ENCODE measurements at places on chromosomes 3 and 15.

DNA sequence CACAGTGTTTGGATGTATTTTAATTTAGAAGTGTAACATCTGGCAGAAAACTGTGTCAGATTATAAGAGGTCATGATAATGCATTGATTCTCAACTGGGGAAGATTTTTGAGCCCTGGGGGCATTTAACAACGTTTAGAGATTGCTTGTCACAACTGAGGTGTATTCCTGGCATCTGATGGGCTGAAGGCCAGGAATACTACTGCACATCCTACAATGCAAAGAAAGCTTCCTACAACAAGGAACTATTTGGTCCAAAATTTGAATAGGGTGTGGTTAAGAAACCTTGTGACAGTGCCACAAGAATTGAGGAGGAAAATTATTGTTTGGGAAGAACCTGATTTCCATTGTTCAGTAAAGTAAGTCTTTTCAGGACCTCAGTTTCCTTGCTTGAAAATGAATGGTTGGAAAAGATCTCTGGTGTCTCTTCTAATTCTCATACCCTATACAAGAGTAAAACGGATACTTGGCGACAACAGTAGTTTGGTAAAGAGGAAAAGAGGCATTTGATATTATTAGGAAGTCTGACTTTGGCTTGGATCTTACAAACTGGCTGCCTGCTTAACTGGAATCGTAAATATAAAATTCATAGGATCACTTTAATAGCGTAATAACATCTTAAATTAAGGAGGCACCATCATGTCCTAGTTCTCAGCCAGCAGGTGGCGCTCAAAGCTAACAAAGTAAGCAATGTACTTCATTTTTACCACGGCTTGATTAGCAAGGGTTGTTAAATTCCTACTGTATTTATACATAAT, 4.3 kb downstream of the DAZL start:
- DNase-seq, result peak; percentile 80

- no peak for DNase-seq
Observed at GRCh38 chr3:48571938-48572337, 8.4 kb upstream of the UCN2 start.

- no peak for DNase-seq
Observed at GRCh38 chr15:29917600-29918597, 95.6 kb upstream of the TJP1 start.

DNA sequence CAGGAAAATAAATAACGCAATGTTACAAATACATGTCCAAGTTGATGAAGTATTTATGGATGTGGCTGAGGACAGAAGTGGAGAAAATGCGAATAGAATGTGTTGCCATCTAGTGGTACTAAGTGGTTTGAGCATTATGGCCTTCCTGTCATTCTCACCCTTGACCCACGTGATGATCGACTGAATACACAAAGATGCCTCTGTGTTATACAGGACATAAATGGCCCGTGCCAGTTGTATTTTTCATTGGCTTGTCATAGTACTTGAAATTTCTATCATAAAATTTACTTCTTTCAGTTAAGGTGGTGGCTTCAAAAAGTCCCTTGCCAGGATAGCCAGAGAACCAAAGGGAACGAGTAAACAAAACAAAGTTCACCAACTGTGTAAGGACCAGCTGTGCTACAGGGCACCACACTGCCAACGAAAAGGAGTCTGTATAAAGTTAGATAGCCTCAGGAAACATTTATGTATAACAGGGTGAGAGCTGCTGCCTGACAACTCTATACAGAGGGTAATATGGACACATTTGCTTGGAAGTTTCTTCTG, 103.7 kb downstream of the MYH15 start:
- no peak for DNase-seq

GRCh38 chr15:26891448-26892181, 24.8 kb downstream of the GABRA5 start:
- no peak for DNase-seq

DNA sequence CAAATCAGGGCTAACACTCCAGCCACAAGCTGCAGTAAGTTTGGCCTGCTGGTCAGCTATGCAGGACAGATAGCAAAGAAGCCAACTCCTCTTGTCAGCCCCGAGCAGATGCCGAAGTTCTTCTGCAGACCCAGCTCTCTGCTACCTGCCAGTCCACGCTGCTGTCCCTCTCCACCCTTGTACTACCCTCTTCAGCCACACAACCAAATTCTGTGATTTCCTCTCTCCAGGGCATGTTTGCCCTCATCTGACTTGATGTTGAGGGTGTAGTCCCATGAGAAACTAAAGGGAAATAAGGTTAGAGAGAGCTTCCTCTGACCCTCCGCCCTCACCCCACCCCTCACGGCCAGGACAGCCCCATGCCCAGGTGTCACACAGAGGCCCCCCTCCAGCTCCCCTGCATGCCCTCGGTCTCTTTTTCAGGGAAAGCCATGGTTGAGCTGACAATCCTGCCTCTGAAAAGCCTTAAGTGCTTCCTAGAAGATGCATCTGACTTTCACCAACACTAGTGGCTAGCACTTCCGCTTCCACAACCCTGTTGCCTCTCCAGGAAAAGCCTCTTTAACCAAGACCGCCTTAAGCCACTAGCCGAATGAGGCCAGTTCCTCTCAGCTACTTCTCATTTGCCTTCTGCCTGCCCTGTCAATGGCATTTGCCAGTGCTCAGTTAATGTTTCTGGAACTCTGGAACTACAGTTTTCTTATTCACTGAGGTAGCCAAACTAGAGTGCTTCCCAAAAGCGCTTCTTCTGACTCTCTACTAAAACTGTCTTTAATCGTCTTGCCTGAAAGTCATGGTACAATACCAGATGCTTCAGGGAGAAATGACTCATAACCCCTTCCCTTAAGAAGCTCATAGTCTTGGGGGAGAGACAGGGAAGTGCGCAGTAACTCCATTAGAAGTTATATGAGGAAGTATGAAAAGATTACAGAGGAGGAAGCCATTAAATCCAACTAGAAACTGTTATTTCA, 300.4 kb upstream of the STT3B start:
- no peak for DNase-seq

DNA sequence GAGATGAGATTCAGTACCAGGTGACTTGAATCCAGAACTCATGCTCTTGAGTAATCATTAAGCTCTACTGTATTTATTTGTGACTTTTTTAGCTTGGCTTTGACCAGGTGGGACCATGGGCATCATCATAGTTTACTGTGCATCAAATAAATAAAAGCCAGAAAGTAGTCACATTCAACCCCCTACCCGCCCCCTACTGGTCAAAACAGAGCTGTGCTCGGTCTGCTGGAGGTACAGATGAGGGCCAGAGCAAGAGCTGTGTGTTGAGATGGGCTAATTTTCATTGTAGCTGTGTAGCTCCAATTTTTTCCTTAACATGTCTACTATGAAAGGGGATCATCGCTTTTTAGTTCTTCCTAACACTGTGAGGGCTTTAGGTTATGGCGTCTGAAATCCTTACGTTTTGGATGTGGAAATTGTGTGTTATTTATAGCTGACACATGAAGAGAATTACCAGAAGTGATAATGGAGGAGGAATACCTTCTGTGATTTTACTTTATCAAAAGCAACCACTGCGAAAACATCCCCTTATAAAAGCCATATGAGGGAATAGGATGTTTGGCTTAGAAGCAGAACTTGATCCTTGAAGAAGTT, 375.1 kb downstream of the PTPRG start:
- DNase-seq, result no peak

GRCh38 chr3:72101494-72101893, 316.5 kb upstream of the PROK2 start:
- DNase-seq, result no peak

GRCh38 chr15:87374339-87374738, 882.2 kb downstream of the NTRK3 start:
- no peak for DNase-seq

DNA sequence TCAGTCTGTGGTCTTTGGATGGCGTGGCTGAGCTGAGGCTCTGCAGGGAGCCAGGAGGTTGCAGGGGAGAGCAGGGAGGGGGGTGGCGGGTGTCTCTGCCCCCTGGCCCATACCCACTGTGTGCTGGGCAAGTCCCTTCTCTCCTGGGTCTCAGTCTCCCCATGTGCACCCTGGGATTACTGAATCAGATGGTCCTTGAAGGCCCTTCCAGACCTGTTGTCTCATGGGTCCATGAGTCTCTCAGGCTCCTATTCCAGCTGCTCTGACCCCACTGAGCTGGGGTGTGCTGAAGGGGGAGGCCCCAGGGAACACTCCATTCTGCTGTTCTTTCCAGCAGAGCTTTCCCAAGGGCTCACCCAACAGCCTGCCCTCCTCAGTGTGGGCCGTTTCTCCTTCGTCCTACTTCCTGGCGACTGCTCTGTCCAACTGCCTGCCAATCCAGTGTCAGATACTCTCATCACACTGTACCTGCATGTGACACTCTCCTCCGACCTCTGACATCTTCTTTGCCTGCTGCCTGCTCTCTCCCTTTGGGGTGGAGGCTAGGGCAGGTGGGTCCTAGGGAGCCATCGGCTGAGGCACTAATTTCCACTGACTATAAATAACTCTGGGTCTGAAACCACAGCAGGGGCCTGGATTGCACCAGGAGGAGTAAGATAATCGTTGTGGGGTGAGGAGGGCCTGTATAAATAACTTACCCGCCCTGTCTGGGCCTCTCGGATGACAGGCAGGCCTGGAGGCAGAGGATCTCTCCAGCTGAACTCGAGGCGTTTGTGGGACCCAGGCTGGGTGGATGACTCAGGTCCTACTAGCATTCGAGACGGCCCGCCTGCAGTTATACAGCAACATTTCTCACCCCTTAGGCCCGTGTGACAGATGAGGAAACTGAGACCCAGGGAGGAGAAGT, 67.1 kb downstream of the ATP2B2 start:
- no peak for DNase-seq

DNA sequence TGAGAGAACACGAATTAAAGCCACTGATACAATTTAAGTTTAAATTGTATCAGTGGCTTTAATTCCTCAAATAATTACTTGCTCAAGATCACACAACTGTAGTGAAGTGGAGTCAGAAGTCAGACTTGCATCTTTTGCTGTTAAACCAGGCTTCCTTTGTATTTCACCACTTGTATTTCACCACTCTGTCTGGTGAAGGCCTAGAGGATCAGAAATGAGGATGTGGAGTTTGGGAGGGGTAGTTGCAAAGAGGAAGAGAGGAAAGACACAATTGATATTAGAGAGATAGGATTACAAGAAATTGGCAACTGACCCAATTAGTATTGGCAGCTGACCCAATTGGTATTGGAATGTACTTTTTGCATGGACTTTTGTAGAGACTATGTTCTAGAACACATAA, 288.1 kb upstream of the GPR149 start:
- no peak for DNase-seq

DNA sequence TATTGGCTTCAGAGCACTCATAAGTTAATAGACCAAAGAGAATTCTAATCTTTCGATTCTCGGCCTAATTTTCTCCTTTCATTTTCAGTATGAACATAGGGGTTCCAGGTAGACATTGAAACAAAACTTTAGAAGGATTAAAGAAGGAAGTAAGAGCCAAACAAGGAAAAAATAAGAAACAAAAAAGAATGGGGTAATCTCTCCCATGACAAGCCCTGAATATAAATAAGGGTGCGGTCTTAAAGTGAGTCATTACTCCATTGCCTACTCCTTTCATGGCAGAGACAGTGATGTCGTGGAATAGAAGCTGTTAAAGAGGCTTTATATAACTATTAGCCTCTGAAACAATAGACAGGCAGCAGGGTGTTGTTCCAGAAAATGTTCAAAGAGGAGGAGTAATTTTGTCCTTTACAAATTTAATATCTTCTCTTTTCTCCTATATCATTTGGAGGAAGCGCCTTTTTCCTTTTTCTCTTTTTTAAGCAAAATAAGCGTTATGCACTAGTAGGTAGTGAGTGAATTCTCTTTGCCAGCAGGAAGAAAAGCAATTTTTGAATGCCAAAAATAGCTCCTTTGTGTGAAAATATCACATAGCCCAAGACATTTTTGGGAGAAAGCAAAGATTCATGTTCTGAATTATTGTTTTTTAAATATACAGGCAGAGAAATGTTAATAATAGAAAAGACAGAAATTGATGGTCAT, 607.9 kb upstream of the KCNMB2 start:
- DNase-seq, result no peak

DNA sequence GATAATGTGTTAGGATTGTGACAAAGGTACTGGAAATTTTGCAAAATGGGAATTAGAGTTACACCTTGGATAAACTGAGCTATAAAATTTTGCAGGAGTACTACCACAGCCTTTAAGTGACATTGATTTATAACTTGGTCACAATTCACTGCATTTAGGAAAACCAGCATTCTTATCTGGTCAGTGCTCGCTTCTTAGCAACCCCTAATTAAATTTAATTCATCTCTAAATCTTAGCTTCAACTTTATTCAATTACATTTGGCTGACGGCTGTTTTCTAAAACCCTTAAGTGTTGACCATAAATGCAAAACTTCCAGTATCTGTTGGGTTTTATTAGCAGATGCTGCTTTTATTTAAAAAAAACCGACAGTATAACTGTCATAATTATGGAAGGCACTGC, 31.3 kb downstream of the TFRC start:
- no peak for DNase-seq

- DNase-seq, result no peak
Observed at GRCh38 chr3:64924961-64925360, 237.2 kb upstream of the ADAMTS9 start.

DNA sequence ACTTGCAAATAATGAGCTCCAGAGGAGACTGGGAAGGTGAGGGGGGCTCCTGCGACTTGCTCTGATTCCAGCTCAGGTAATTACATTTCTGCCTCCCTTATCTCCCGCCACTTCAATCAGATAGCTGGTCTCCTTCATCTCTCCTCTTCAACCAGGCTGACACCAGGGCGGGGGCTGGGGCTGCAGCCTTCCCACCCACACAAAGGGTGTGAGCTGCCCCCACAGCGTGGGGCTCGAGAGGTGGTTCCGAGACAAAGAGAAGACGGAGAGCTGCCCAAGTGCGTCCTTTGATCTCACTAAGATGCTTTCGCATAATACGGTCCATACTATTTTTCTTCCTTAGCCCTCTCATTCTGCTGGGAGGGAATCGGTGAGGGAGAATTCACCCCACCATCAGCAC, 139.7 kb downstream of the NSMCE3 start:
- DNase-seq, result no peak

DNA sequence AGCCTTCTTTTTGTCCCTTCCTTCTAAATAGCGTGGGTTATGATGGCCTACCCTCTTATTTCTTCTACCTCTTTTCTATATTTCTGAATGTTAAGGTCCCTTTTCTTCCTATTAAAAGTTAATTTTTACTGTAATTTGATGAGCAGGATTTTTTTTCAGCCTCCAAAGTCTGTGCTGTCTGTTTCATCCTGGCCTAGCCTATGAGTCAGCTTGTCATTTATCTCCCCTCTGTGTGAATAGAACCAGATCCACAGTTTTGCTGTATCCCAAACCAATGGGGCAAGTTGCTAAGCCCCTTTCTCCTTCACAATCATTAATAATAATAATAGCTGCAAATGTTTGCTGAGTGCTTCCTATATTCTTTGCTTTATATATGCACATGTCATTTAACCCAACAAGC, 18.1 kb upstream of the C3orf38 start:
- no peak for DNase-seq

Measured in activated naive CD4-positive, alpha-beta T cell (primary cell).